Esophagus squamous epithelium (tissue), 5 donors: ENCODE measurements at places on chromosomes 5 and 9.

- no peak for DNase-seq
Observed at GRCh38 chr9:83266331-83266665, 203.4 kb upstream of the RASEF start.

- no peak for DNase-seq
Observed at GRCh38 chr5:57291894-57292293, 118.0 kb downstream of the GPBP1 start.

GRCh38 chr9:84940294-84940693 lies 270.8 kb downstream of the NTRK2 start:
- no peak for DNase-seq

- DNase-seq, result no peak
Observed at GRCh38 chr9:92265154-92265553, 28.3 kb downstream of the IARS1 start.

DNA sequence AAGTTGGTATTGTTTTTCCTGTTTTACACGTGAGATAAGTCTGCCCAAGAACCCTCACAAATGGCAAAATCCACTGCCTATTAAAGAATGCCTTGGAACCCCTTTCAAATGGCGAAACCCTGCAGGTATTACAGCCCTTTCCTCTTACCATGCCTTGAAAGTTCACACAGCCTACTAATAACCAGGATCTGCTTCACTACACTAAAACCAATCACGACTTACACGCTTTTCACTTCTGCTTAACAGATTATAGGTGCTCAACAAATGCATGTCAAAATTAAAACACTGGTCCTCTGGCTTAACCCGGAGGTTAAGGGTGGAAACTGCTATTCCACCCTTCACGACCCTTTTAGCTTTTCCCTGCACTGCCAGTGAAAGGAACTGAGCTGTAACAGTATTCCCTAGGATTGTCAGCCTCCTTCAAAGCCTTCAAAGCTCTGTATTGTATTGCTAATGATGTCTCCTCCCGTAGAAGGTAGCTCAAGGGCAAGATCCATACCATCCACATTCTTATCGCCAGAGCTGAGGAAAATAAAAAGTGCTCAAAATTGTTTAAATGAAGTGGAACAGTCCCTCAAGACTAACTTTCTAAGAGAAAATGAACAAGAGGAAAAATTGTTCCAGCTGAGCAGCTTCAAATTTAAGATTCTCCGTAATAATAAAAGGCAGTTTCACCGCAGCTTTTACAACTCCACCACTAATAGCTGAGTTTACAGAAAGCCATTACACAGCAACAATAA lies 997 bp downstream of the AUH start:
- no peak for DNase-seq

GRCh38 chr9:134408939-134409737 lies 82.9 kb downstream of the RXRA start:
- no peak for DNase-seq

GRCh38 chr5:59069438-59070079 lies 486.7 kb downstream of the RAB3C start:
- DNase-seq, result no peak

DNA sequence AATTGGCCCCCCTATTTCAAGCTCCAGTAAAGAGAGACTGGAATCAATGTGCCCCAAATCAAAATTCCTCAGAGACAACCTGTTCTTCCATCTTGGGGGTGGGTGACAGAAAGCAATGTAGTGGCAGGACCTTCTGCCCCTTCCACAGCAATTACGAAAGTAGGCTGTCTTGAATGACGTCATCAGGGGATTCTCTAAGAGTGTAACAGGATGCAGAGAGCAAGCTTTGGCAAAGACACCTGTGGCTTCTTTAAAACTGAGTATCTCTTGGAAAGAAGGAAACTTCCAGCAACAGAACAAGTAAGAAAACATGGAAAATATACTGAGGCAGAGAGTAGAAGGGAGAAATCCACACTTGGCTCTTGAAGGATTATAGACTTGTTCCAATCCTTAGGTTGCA lies 247.6 kb upstream of the PDE4D start:
- no peak for DNase-seq

DNA sequence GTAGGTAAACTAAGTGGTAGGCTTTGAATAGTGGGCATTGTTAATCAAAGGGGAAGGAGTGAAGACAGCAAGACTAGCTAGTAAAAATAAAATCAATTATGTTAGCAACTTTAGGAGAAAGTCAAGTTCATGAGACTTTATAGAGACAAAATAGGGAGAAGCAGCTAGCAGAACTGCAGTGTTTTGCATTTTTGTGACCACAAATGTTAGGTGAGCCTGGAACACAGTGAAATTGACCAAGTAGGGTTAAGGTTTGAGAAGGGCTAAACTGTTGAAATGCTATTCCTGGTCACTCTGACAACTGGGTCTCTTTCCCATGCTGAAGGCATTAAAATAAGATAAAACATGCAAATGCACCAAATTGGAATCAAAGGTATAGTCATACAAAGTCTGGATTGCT lies 13.0 kb downstream of the SEC61B start:
- no peak for DNase-seq

GRCh38 chr5:58281189-58281588 lies 178.7 kb downstream of the PLK2 start:
- DNase-seq, result no peak

DNA sequence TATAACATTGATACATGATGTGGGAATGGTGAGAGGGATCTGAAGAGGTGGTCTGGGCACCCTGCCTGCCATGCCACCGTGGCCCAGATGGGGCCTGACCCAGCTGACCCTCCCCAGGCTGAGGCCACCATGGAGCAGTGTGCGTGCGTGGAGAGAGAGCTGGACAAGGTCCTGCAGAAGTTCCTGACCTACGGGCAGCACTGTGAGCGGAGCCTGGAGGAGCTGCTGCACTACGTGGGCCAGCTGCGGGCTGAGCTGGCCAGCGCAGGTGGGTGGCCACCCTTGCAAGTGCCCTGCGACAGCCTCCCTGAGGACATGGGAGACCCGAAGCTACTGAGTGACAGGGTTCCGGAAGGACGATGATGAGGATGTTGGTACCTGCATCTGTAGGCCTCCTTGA lies 7.2 kb downstream of the RMND5B start:
- no peak for DNase-seq

- DNase-seq, result no peak
Observed at GRCh38 chr5:2740876-2741555, 10.5 kb downstream of the IRX2 start.

DNA sequence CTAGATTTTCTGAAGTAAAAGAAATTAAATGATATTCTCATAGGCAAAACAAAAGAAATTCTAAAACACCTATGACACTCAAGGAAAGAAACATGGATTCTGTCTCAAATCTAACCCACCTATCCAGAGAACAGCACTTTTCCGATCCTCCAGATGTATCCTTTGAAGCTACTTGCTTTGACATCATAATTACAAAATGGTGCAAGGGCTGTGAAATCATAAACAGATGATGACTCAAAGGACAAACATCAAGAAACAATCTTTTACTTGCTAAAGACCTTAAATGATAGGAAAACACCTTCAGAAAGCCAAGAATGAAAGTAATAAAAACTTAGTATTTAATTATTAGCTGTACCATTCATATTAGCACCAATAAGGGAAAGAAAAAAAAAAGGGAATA lies 202.6 kb downstream of the DENND1A start:
- no peak for DNase-seq

DNA sequence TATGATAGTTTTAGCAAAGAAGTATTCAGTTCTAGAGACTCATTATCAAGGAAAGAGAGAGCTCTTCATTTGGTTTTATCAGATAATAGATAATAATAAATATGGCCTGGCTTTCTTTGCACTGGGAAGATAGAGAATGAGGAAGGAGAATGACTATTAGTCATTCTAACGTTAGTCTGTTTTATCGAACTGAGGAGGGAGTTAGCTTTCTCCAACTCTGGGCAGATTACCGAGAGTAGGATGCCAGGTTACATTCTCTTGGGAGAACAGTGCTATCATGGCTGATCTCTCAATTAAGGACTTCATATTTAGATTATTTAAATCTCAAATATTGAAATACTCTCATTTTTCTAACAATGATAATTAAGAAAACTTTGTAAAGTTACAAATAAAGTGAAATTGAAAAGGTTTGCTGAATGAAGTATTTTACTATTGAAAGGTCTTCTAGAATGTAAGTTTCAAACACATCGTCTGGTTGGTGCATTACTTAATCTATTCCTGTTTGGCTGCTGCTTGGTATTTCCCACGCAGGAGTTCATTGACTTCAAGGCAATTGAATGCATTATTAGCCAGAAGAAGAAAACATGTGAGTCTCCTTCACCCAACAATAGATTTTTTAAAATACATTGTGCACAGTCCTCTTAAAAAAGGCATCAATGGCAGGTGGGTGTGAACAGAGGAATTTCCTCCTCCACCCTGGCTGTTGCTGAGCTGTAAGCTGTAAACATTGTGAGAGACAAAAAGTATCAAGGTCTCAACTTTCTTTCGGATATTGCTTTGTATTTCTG lies 140.8 kb downstream of the C9orf152 start:
- no peak for DNase-seq

DNA sequence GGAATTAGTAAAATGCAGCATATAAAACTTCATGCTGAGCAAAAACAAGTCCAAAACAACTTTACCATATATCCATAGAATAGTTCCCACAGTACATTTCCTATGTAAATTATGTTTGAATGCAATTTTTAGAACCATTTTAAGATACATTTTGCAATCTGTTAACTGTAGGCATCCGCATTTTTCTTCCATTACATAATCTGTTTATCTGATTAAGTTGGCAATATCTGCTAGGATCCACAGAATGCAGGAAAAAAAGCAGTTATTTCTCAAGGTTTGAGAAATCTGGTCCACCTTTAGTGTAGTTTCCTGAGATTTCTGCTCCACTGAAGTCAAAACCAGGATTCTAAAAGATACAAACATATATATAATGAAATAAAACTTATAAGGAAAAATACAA lies 6.2 kb downstream of the NUDCD2 start:
- DNase-seq, result no peak

GRCh38 chr9:130839132-130840111 lies 4.4 kb downstream of the ABL1 start:
- DNase-seq, result no peak

DNA sequence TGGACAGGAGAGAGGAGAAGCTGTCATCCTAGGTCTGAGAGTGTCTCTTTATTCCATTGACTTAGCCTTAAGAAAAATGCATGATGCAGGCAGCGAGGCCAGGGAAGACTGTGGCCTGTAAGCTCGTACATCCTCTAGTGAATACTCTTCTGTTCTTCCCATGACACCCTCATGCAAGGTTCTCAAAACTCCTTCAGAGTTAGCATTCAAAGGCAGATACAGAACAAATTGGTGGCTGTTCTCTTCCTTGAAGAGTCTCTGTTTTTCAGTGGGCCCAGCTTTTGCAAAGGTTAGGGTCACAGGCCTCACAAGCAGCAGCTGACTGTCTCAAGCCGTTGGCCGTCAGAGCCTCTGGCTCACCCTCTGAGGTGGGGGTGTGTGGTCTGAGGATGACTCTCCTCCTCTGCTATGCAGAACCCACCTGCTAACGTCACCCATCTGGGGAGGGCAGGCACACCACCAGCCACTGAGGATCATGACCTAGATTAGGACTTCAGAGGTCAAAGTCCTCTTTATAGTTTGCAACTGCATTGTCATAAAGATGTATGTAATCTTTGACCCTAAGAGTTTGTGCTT lies 15.1 kb downstream of the ADCY2 start:
- no peak for DNase-seq

DNA sequence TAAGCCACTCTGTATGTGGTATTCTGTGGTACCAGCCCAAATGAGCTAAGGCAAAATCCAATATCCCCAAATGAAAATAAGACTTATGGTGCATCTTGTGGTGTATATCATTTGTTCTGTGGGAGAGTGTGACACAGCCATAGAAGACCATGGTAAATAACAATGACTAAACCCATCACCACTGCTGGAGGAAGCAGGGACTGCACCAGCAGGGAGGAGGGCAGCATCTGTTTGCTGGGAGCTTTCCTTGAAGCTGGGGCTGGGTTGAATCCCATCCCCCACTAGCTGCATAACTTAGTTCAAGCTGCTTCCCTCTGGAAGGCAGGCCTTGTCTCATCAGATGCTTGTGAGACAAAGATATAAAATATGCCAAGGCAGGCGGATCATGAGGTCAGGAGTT lies 14.2 kb downstream of the GADD45G start:
- DNase-seq, result no peak

GRCh38 chr5:43140286-43140685 lies 19.6 kb downstream of the ZNF131 start:
- DNase-seq, result no peak

- DNase-seq, result no peak
Observed at GRCh38 chr5:38878391-38879077, 32.7 kb downstream of the OSMR start.

GRCh38 chr5:103035701-103036100 lies 84.2 kb downstream of the GIN1 start:
- no peak for DNase-seq

DNA sequence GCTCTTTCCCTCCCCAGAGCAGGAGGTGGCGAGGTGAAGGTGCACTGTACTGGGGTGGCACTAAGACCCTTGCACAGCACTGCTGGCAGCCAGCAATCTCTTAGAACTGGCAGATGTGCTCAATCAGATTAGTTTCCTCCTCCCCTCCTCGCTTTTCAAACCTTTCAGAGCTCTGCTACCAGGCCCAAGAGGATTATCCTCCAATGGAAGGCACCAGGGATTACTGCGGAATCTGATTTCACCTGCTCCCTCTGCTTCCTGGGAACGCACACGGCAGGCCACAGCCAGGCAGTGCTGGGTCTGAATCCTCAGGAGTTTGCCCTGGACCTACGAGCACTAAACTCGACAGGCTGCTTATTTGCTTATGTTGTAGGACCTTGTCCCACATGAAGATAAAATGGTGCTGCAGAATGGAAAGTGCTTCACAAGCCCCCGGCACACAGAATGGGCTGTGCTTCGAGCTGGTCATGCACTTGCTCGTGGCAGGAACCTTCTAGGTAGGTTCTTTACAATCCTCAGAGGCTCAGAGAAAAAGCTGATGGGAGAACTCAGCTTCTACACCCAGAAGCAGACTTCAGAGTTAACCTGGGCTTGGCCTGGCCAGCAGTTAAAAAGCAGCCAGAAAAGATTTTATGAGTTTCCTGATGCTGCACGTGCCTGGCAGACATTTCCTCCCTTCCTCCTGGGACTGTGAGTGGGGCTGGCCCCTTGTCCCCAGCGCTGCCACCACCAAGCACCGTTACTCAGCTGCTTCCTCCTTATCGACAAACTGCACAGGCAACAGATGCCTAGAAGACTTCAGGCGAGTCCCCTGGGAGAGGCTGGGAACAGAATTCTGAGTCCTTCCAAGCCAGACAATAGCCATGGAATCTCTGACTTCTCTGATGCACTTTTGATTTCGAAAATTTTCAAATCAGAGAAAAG lies 33.1 kb downstream of the FABP6 start:
- DNase-seq, result no peak

- no peak for DNase-seq
Observed at GRCh38 chr5:102221949-102222348, 74.1 kb downstream of the SLCO4C1 start.

- no peak for DNase-seq
Observed at GRCh38 chr9:90025816-90026215, 421.0 kb downstream of the GADD45G start.
